ENCODE measurements at places on chromosomes 7 and 10.

GRCh38 chr10:28668363-28669226 lies 8.7 kb upstream of the BAMBI start:
- no peak for DNase-seq

- DNase-seq, result no peak
Observed at GRCh38 chr7:159042103-159042502, 102.6 kb downstream of the VIPR2 start.

DNA sequence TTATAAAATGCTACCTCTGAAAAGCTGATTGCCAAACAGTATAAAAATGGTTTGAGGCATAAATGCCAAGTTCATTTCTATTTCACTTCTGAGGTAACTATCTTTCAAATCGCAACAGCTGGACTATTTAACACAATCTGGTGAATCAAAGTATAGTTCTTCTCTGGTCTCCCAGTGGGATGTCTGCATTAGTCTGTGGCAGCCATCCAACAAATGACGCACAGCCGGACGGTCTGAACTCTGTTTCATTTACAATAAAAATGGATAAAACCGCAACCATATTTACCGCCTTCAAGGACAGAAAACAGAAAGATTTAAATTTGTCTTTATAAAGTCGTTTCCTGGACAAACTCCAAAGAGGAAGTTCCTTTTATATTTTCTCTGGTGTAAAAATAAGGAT lies 41.9 kb downstream of the ENO4 start:
- no peak for DNase-seq

DNA sequence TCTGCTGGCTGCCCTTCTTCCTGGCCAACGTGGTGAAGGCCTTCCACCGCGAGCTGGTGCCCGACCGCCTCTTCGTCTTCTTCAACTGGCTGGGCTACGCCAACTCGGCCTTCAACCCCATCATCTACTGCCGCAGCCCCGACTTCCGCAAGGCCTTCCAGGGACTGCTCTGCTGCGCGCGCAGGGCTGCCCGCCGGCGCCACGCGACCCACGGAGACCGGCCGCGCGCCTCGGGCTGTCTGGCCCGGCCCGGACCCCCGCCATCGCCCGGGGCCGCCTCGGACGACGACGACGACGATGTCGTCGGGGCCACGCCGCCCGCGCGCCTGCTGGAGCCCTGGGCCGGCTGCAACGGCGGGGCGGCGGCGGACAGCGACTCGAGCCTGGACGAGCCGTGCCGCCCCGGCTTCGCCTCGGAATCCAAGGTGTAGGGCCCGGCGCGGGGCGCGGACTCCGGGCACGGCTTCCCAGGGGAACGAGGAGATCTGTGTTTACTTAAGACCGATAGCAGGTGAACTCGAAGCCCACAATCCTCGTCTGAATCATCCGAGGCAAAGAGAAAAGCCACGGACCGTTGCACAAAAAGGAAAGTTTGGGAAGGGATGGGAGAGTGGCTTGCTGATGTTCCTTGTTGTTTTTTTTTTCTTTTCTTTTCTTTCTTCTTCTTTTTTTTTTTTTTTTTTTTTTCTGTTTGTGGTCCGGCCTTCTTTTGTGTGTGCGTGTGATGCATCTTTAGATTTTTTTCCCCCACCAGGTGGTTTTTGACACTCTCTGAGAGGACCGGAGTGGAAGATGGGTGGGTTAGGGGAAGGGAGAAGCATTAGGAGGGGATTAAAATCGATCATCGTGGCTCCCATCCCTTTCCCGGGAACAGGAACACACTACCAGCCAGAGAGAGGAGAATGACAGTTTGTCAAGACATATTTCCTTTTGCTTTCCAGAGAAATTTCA lies 1.7 kb downstream of the ADRB1 start:
- peak; percentile 53 for DNase-seq

DNA sequence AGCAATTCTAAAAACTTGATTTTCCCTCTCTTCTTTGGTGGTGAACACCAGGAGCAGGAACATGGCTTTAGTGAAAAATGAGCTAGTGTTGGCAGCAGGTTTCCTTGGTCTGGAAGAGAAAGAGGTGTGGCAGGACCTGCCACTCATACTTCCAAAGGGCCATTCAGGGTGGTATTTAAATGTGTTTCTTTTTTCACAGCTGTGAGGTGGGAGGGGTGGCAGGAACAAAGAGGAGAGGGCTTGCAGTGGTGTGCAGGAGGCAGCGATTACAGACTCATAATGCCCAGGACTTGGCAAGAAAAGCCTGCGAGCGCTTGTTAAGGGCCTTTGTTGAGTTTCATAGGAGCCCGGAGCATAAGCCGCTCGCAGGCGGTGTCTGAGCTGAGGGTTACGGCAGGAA lies 36.8 kb downstream of the WIPF3 start:
- no peak for DNase-seq

GRCh38 chr7:102146122-102146521 lies 140.5 kb upstream of the SH2B2 start:
- DNase-seq, result no peak

- DNase-seq, result no peak
Observed at GRCh38 chr7:151374139-151374538, 32.5 kb downstream of the NUB1 start.

- no peak for DNase-seq
Observed at GRCh38 chr7:2646680-2647571, 15.1 kb downstream of the TTYH3 start.

GRCh38 chr7:54719974-54720373 lies 39.0 kb downstream of the SEC61G start:
- no peak for DNase-seq

DNA sequence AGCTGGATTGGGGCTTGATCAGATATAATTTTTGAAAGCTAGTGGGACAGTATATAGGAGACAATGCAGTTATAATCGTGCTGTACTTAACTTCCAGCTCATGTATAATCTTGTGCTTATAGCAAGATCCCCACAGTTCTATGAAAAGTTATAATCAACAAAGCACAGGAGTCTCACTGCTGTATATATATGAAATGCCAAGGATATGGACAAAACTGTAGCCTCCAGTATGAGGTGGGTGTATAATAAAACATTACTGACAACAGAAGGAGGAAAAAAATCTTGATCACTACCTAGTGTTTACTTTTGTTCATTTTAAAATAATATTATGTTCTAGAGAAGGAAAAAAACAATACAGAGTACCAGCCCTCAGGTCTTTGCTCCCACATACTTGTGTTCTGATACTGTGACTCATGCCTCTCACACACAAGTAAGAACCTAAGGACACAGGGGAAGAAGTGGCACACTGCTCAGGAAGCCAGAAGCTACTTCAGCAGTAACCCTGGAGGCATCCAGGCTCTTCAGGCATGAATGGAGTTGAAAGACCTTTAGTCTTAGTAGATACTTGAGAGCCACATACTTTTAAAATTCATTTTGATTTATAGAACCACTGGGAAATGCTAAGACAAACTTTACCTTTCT lies 265.7 kb upstream of the IMMP2L start:
- DNase-seq, result no peak

DNA sequence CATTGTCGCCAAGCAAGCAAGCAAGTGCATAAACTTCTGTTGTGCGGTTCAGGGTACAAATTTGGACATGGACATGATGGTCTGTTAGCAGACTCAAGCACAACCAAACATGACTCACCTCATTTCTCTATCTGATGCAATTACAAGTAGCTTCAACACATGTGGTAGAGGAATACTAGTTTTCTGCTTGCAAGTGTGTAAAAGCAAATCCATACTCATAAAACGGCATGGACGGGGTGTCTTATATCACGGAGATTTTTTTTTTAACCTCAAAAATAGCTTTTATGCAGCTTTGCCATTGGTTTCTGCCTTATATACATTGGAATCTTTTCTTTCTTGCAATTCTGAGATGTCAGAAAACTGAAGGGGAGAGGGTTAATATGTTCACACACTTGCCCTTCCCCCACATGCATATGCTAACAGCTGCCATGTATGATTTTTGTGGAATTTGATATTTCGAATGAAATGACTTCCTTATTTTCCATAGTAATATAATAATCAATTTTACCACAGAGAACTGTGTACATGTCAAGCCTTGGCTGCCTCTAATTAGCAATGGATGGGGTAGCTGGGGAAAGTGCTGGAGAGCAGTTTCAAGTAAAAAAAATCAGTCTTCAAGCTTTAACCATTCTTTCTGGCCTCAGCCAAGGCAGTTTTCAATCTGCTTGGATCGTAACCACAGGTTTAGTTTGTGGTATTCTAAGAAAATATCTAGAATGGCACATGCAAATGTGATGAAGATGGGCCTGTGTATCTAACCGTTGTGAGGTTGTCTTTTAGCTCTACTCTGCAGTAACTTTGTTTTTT lies 106.0 kb upstream of the PDCD4 start:
- DNase-seq, result no peak

DNA sequence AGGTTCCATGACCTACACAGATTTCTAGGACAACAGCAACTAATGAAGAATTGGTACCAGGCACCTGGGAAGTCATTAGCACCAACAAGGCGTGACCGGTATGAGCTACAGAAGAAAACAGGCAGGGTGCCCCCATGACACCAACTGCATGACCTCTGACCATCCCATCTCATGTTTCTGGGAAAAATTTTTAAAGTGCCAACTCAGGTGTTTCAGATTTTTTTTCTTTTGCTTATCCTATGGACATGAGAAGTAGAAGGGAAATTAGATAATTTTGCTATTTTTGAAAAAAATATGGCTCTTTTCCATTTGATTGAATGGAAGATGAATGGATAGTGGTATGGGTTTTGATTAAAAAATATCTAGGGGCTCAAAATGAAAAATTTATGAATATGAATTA lies 154.8 kb downstream of the NRCAM start:
- DNase-seq, result no peak

- no peak for DNase-seq
Observed at GRCh38 chr7:101767544-101767943, 49.9 kb upstream of the CUX1 start.

DNA sequence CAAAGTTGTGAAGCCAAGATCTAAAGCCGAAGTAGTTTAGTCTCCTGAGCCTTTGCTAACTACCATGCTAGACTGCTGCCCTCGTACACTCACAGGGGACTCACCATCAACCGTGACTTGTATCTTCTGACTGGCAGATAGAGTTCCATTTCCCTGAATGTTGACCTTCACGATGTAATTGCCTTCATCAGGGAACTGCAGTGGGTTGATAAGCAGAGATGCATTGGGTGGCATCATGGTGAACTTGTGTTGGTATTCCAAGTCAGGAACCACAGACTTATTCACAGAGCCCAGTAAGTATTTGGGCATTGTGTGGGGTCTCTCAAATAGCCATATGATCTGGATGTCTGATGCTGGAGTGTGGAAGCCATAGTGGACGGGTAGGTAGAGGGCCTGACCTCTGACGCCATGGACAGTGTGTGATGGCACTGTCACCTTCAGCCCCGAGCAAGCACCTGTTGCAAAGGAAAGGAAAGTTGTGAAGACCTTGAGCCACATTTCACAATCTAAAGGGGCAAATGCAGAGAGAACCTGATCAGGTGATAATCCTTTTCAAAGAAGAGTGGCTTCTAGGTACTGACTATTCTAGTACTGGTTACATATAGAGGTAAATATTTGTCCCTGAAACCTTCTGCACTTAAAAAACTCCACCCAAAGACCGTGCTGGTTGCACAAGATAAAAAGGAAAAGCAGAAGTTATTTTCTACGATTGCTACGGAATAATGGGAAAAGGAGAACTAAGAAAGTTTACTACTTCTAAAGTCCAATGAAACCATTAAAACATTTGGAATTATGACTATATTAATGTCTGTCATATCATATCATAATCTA lies 7.1 kb downstream of the HEPACAM2 start:
- no peak for DNase-seq

GRCh38 chr7:115793958-115794702 lies 236.4 kb downstream of the TFEC start:
- DNase-seq, result no peak

- peak; percentile 17 for DNase-seq
Observed at GRCh38 chr10:94320285-94320914, 42.3 kb downstream of the NOC3L start.

- DNase-seq, result no peak
Observed at GRCh38 chr7:64101943-64102655, 56.9 kb downstream of the ZNF727 start.

DNA sequence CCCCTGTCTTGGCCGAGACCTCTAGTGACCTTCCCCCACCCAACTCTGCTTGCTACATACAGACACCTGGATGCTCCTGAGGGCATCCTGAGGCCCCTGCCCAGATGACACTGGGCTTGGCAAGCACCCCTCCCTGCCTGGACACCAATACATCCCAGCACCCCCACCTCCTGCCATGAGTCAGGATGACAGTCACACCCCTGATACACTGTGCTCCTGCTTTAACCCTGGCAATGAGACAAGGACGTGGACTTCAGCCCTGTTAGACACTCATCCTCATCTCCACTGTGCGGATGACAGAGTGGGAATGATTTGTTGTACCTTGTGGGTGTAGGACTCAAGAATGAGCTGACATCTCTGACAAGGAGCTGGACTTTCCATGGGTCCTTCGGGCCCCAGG lies 186.3 kb upstream of the ADCY1 start:
- no peak for DNase-seq

- no peak for DNase-seq
Observed at GRCh38 chr10:100744136-100744986, 1.0 kb upstream of the PAX2 start.

DNA sequence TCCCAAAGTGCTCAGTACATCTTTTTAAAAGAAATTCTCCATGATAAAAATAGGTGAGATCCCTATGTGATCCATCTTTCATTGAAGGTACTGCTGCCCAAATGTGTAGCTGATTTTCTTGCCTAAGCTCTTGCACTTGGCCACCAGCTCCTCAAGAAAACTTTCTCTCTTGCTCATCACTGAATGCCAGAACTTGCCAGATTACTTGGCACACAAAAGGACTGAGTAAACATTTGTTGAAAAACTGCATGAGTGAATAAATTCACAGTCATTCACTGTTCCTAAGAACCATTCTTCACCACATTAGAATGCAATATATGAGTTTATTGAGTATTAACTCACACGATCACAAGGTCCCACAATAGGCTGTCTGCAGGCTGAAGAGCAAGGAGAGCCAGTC lies 99.9 kb downstream of the TRIL start:
- no peak for DNase-seq

GRCh38 chr7:101896941-101897340 lies 79.5 kb downstream of the CUX1 start:
- no peak for DNase-seq

- DNase-seq, result no peak
Observed at GRCh38 chr7:142585425-142585824, 163.8 kb upstream of the PRSS1 start.

- DNase-seq, result no peak
Observed at GRCh38 chr10:11242443-11243387, 225.0 kb downstream of the CELF2 start.

- DNase-seq, result no peak
Observed at GRCh38 chr7:108078211-108078673, 51.9 kb downstream of the LAMB4 start.

GRCh38 chr7:96993094-96993865 lies 12.1 kb upstream of the DLX6 start:
- DNase-seq, result no peak

- DNase-seq, result no peak
Observed at GRCh38 chr7:138750473-138750872, 47.3 kb upstream of the TMEM213 start.

GRCh38 chr10:74925708-74926107 lies 99.3 kb downstream of the KAT6B start:
- no peak for DNase-seq

- no peak for DNase-seq
Observed at GRCh38 chr7:114657279-114657678, 242.7 kb downstream of the FOXP2 start.

GRCh38 chr7:95141755-95142154 lies 182.6 kb downstream of the PON1 start:
- no peak for DNase-seq
